Stimulated activated CD8-positive, alpha-beta memory T cell treated with anti-CD3 and anti-CD28 coated beads, Interleukin-7, amount 100 ng/mL, for 1 hour (primary cell): ENCODE measurements at places on chromosomes 4 and X.

GRCh38 chr4:156946516-156947424, 24.8 kb downstream of the PDGFC start:
- DNase-seq = no peak

- DNase-seq = no peak
Observed at GRCh38 chr4:153518001-153518400, 51.8 kb downstream of the TMEM131L start.

DNA sequence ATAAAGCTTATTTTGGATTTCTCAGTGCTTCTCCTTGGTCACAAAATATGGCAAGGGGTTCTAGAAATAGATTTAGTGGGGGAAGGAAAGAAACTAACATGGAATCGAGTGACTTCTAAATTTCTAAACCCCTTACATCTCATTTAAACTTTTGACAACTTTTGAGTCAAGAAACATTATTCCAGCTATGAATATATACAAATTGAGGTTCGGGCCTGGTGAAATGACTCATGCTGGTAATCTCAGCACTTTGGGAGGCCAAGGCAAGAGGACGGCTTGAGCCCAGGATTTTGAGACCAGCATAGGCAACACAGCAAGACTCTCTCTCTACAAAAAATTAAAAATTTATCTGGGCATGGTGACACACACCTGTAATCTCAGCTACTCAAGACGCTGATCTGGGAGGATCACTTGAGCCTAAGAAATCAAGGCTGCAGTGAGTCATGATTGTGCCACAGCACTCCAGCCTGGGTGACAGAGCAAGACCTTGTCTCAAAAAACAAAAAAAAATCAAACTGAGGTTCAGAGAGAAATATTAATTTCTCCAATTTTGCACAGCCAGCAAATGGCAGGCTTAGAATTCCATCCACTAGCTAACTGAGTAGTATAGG, 99.8 kb downstream of the ANXA3 start:
- DNase-seq = no peak

GRCh38 chr4:6494431-6495295, 22.2 kb upstream of the PPP2R2C start:
- no peak for DNase-seq

- DNase-seq = no peak
Observed at GRCh38 chr4:152014280-152014679, 253.5 kb upstream of the GATB start.

DNA sequence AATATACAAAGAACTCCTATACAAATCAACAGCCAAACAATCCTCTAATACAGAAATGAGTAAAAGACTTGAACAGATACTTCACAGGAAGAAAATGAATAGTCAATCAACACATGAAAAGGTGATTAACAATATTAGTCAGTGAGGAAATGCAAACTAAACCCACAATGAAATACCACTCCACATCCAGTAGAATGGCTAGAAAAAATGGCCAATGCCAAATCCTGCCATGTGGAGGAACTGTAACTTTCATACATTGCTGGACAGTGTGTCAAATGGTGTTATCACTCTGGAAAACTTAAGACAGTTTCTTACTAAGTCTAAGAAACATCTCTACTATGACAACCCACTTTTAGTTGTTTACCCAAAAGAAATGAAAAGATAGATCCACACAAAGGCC, 59.5 kb downstream of the NSG1 start:
- DNase-seq = no peak

DNA sequence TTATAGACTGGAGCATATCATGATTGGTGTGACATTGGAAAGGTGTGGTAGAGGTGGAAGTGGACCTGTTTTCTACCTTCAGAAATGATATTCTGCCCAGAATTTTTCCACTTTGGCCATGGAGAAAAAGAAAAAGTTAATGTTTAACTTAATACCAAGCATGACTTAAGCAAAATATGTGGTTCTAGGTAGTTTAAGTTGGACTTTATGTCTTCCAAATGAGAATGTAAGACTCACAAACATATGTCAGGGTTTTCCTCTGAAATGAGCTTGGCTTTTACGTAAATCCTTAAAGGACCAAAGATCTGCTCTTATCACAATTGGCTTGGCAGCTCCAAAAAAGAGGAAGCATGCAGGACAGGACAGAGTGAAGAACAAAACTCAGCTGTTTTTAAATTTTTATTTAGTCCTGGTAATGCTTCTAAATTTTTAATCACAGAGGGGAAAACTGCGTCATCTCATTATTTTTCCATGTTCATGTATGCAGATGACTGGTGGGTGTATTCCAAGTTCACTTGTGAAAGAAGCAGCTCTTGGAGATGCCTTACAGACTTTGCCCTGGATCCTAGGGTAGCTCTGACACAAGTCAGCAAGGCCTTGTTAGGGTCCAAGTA, 98.2 kb downstream of the ANK2 start:
- no peak for DNase-seq

- DNase-seq = no peak
Observed at GRCh38 chrX:139093201-139093600, 381.7 kb upstream of the FGF13 start.

GRCh38 chrX:118904218-118904617, 70.2 kb upstream of the LONRF3 start:
- DNase-seq = no peak

- DNase-seq = no peak
Observed at GRCh38 chr4:142243255-142243654, 602.8 kb downstream of the INPP4B start.

GRCh38 chrX:129632443-129632842, 22.3 kb downstream of the APLN start:
- no peak for DNase-seq

- no peak for DNase-seq
Observed at GRCh38 chr4:102218656-102219055, 126.6 kb downstream of the SLC39A8 start.

- DNase-seq = no peak
Observed at GRCh38 chrX:40878766-40879165, 143.4 kb upstream of the MED14 start.

GRCh38 chr4:48103483-48104139, 30.4 kb downstream of the TXK start:
- no peak for DNase-seq

DNA sequence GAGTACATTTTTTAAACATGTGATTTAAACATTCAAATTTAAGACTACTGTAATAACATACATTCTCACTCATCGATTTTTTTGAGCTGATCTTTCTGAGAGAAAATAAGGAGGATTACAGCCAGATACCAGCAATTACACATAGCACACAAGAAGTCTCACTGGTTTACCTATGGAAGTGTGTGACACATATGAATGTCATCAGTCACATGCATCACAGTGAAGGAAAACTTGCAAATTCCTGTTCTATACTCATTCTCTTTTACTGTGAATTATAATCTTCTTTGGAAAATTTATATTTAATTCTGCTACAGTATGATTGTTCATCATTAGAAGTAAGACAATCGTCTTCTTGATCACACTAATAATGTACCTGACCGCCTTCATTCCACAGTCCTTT, 21.3 kb upstream of the BMP2K start:
- DNase-seq = no peak

- no peak for DNase-seq
Observed at GRCh38 chr4:109826719-109827118, 1.1 kb upstream of the RRH start.

GRCh38 chr4:77047037-77047436, 28.8 kb downstream of the CCNI start:
- DNase-seq = no peak

DNA sequence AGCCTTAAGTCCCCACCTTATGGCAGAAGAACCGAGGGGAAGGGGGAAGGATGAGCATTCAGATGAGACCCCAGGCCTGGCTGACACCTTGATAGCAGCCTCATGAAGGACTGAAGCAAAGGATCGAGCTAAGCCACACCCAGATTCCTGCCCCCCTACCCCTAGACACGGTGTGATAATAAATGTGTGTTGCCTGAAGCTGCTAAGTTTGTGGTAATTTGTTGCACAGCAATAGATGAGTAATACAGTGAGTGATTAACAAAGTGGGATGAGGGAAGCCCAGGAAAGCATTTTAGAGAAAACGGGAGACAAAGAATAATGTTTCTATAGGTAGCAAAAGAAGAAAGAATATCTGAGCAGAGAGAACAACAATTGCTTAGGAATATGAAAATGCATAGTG, 404.2 kb downstream of the MID1IP1 start:
- no peak for DNase-seq

DNA sequence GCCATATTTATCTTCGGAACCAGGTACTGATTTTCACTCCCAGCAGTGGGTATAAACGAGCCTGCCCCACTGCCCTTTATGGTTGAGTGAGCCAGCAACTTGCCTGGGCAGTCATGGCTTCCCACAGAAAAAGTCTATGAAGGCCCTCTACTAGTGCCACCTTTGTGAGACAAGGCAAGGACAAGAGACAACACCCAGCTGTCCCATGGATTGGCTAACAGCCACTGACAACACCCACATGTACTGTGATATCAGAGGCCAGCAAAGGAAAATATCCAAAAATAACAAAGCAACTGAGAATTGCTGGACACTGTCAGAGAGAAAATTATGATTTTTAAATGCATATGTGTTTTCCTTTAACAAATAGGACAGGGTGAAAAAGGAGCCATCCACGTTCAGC, 248.4 kb upstream of the TTC29 start:
- no peak for DNase-seq

GRCh38 chr4:84915396-84915780, 51.1 kb downstream of the WDFY3 start:
- no peak for DNase-seq
